Placental epithelial cell (primary cell): ENCODE measurements at places on chromosomes 1 and 21. TPM values are rescaled to one million over a fixed set of nuclear protein-coding genes. Genes with fewer than 3 reads are reported as not detected.

The FCAMR gene
- not detected in 2 replicates for total RNA-seq

The F13B gene
- not detected in 2 replicates for total RNA-seq

The PRKACB gene
- 21.2 and 32.8 TPM in 2 replicates for total RNA-seq

The CNR2 gene
- not detected in 2 replicates for total RNA-seq

The RHBDL2 gene
- total RNA-seq, result 0.11 and 0.79 TPM in 2 replicates

The GBP5 gene
- total RNA-seq, result under 0.01 TPM in 1 of 2 replicates, not detected in the other

The CD244 gene
- total RNA-seq, result not detected in 2 replicates

The PHLDA3 gene
- 87.9 and 142 TPM in 2 replicates for total RNA-seq

The SELP gene
- not detected in 2 replicates for total RNA-seq

The PCAT6 gene
- 0.33 and 1.2 TPM in 2 replicates for total RNA-seq

The FAM151A gene
- not detected in 2 replicates for total RNA-seq

The TCHHL1 gene
- total RNA-seq, result not detected in 2 replicates

The PTPN7 gene
- not detected in 2 replicates for total RNA-seq

The OLFML2B gene
- total RNA-seq, result 0.11 and 0.39 TPM in 2 replicates

The ARMH1 gene
- total RNA-seq, result 0.22 and 3.9 TPM in 2 replicates

The RNF207 gene
- total RNA-seq, result 13.6 and 26.7 TPM in 2 replicates

The CHAF1B gene
- 2.4 and 3.5 TPM in 2 replicates for total RNA-seq

The C8B gene
- not detected in 2 replicates for total RNA-seq
